T-helper 2 cell (primary cell): ENCODE measurements at places on chromosomes 4 and X.

DNA sequence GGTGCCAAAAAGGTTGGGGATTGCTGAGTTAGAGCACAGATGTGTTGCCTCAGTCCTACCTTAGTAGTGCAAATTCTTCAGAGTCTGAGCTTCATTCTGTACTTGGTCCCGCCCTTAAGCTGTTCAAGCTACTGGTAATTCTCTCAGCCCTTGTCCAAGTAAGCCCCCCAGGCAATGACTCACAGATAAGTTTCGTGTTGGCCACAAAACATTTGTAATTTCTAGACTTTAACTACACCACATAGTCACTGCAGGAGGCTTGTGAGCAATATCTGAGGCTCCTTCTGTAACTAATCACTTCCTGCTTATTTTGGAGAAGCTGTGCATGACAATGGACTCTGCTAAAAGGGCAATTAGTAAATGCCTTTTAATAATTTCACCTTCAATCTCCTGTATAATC lies 1420.5 kb downstream of the PCDH7 start:
- peak; percentile 43 for DNase-seq

DNA sequence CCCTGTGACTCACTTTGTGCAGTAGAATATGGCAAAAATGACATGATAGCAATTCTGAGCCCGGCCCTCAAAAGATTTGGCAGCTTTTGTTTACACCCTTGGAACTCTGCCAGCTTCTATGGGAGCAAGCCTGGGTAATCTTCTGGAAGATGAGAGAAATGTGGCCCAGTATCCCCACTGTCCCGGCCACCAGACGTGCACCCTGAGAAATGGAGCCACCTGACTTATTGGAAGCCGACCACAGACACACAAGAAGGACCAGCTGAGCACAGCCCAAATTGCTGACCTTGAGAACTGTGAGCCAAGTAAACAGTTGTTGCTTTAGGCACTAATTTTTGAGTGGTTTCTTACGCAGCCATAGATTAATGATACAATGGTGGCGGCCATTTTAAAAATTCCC lies 197.0 kb downstream of the STIM2 start:
- DNase-seq: no peak

DNA sequence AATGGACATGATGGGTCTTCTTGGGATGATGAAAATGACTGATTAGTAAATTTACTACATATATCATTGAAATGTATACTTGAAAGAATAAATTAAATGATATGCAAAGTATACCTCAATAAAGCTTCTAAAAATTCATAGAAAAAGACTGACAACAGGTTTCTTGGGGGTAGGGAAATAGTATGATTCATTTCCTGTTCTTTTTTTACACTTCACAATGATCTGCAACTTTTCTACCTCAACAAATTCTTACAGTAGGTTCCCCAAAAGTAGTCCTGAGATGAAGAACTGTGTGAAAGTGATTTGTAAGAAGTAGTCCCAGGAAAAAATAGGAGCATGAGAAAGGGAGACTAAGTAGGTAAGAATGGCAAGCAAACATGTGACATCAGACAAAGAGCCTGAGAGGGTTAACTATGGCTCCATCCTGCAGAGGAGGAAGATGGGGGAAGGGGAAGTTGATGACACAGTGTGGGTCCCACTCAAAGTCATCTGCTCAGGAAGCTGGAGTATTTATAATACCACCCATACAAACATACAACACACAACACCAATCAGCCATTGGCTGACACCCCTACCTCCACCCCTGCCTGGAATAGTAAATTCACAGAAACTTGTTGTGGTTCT lies 73.9 kb downstream of the ARHGAP6 start:
- DNase-seq: no peak

- no peak for DNase-seq
Observed at GRCh38 chr4:2965262-2965661, 1.9 kb downstream of the GRK4 start.

DNA sequence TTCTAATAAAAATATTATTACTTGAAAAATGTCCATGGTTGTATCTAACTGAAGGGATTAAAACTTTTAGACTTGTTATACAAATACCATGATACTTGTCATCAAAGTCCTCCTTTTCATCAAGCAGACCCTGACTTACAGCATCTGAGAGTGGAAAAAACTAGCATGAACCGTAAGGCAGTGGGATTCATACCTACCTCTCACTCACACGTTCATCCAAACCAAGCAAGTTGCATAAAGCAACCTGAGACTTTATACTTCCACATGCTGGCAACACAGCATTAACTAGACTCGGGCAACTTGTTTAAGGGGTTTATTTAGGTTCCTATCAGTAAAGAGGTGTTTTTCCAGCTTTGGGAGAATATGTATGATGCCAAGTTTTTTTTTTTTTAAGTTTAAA lies 22.6 kb upstream of the TLR7 start:
- peak; percentile 13 for DNase-seq

- DNase-seq: no peak
Observed at GRCh38 chrX:45885931-45886330, 659.3 kb downstream of the ZNF674 start.

GRCh38 chrX:153501530-153501929 lies 6.8 kb downstream of the BGN start:
- no peak for DNase-seq

DNA sequence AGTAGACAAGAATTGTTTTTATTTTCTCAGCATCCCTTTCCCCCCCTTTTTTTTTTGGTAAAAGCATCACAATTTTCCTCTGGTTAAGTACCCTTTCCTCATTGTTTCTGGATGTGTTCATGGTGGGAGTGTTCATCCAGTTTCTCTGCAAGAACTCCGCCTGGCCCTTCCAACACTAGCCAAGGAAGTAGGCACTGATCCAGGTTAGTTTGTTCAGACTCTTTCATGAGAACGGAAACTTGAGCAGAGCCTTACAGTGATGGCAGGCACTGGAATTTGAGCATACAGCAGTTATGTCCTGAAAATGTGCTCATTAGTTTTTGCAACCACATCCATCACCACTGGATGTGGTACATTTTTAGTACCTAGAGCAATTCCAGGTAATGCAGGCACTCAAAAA lies 336.1 kb upstream of the BOD1L1 start:
- no peak for DNase-seq

- DNase-seq: no peak
Observed at GRCh38 chrX:121032531-121032930, 14.9 kb upstream of the GLUD2 start.

- DNase-seq: no peak
Observed at GRCh38 chrX:107935664-107936433, 46.3 kb downstream of the TEX13B start.

DNA sequence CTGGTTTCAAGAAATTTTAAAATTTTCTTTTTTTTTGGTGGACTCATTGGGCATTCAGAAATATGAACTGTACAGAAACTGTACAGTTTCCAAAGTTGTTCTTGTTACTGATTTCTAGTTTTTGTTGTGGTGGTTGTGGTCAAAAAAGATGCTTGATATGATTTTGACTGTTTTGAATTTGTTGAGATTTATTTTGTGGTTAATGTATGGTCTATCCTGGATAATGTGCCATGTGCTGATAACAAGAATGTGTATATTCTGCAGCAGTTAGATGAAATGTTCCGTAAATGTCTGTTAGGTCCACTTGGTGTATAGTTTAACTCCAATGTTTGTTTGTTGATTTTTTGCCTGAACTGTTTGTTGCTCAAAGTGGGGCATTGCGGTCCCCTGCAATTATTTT lies 127.6 kb upstream of the NUDT6 start:
- no peak for DNase-seq

DNA sequence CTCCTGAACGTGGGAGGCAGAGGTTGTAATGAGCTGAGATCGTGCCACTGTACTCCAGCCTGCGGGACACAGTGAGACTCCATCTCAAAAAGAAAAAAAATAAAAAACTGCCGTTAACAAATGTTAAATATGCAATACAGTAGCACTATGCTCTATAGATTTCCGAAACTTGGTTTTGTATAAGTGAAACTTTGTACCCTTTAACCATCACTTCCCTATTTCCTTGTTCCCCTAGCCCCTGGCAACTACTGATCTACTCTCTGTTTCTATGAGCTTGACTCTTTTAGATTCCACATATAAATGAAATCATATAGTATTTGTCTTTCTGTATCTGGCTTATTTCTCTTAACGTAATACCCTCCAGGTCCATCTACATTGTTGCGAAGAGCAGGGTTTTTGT lies 74.1 kb downstream of the TAB3 start:
- no peak for DNase-seq

GRCh38 chrX:71236836-71237235 lies 13.8 kb downstream of the GJB1 start:
- no peak for DNase-seq

GRCh38 chrX:121310820-121311219 lies 263.4 kb downstream of the GLUD2 start:
- DNase-seq: no peak

DNA sequence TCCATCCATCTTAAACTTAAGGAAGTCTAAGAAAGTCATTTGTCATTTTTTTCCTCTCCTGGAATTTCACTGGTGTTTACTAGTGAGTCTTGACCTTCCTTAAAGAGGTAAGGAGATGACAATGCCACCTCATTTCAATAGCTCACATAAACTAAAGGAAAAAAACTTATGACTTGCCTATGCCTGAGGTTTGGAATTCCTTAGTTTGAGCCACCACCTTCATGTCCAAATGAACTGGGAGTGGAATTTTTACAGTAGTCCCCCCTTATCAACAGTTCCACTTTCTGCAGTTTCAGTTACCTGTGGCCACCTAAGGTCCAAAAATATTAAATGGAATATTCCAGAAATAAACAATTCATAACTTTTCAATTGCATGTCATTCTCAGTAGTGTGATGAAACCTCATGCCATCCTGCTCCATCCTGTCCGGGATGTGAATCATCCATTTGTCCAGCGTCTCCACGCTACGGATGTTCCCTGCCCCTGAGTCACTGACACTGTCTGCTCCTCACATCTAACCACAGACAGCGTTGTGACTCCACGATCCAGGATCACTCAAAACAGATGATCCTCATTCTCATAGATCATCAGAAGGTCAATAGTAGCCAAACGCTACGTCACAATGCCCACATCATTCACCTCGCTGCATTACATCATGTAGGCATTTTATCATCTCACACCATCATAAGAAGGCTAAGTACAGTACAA lies 177.4 kb downstream of the SH3KBP1 start:
- no peak for DNase-seq

DNA sequence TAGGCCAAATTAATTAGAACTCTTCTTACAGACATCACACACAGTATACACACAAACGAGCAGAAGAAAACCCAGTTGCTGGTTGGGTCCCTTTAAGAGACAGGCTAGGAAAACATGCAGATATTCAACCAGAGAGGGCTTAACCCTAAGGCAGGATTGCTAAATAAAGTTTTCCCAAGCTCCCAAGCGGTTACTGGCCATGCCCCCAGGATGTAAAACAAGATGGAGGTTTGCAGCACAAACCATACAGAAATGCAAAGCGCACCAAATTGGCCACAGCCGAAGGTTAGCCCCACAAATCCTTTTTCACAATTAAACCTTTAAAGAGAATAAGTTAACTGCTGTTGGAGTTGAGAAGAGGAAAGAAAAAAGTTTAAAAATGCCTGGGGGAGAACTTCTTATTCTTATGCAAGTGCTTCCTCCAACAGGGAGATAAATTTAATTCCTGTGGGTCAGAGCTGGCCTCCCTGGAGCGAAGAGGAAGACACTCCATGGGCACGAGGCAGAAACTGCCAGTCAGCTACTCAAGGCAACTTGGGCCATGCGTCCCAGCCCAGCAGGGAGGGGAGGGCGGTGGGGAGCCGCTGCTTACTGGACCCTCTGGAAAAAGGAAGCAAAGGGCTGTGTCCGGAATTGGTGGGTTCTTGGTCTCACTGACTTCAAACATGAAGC lies 167.6 kb upstream of the ARSJ start:
- no peak for DNase-seq

- DNase-seq: no peak
Observed at GRCh38 chr4:81919223-81919622, 447.5 kb upstream of the RASGEF1B start.

- DNase-seq: no peak
Observed at GRCh38 chr4:14916554-14917297, 85.6 kb upstream of the CPEB2 start.

DNA sequence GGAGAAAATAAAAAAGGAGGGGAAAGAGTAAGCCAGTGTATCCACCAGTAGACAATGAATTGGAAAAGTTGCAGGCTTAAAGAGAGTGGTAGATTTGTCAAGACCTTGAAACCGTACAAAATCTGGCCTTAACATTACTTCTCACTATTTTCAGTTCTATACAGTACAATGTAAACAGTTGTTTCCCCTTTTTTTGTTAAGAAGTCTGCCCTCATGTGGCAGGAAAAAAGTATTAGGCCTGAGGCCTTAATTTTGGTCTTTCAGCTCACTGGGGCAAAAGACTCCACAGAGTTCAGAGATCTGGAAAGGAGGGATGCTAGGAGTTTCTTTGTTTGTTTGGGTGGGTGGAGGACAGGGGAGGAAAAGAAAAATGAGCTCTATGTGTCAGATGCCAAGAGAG lies 92.8 kb upstream of the CCDC160 start:
- DNase-seq: peak; percentile 50

- DNase-seq: no peak
Observed at GRCh38 chrX:39808471-39808917, 289.3 kb downstream of the BCOR start.

- DNase-seq: no peak
Observed at GRCh38 chrX:848386-848785, 217.8 kb downstream of the SHOX start.

DNA sequence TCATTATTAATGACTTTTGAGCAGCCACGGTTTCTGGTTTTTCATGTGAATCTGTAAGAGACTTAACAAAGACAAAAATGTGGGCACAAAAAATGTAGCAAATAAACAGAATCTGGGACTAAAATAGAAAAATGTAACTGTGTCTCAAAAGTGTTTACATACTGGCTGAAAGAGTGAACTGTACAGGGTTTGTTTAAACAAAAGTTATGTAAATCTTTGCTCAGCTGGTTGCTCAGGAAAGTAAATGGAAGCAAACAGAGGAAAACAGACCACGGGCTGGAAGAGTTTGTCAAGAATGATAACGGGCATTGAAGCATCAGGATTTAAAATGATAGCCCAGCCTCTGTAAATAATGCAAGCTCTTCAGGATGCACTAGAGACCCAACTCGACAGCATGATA lies 921.8 kb upstream of the FTHL17 start:
- DNase-seq: no peak

GRCh38 chr4:76854858-76855257 lies 43.1 kb downstream of the SOWAHB start:
- DNase-seq: no peak

DNA sequence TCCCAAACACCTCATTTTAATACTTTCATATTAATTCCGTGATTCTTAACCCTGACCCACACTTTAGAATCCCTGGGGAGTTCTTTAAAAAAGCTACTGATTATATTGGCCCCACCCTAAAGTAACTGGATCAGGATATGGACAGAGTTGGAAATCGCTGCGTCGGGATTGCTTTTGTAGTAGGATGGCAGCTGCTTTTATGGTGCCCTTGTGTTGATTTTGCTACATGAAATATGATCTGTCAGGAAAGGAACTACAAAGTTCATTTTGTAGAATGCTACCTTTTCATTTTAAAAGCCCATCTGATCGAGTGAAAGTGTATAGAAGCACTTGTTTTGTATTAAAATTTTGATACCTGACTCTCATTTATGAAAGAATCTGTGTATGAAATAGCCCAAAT lies 43.6 kb downstream of the TMEM131L start:
- DNase-seq: no peak
